ENCODE measurements at places on chromosomes 6 and 20.
A peak's percentile ranks its signal among the peaks of the same experiment; 100 is the strongest.

GRCh38 chr6:13486679-13487121, 700 bp downstream of the GFOD1 start:
- peak; percentile 30 for DNase-seq

DNA sequence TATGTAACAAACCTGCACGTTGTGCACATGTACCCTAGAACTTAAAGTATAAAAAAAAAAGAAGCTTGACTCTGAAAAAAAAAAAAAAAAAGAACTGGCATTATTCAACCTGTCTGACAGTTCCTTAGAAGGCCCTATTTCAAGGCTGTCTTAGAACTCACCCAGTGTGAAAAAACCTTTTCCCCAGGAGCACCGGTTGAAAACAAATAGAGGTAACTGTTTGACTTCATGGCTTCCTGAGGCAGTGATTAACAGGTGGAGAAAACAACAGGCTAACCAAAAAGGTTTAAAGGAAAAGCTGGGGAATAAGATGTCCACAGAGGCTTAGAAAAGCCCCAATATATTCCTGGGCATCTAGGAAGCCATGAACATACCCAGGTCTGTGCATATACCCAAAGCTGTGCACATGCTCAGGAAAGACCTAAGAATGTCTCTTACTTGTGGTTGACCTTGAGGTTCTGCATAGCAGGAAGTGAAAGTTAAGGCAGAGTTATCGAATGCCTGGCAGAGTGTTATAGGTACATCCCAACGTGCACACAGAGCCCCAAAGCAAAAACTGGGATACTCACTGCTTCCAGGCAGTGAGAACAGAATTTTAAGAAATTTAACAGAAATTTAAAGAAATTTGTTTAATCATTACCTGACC, 7.0 kb downstream of the UQCC1 start:
- DNase-seq: no peak

DNA sequence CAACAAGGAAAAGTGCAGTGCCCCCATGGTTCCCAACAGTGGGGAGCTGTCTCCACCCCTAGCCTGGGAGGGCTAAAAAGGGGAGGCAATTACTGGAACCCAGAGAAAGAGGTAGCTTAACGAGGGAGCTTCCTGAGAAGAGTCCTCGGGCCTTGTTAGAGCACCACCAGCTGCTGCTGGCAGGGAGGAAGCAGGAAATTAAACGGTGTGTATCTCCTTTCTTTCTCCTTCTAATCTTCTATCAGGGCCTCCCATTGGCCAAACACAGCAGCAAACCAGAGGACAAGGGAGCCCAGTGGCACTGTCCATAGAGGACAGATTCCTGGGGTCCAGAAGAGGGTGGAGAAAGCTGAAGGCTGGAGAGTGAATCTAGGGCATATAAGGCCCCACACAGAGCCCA, 7.6 kb upstream of the BTN2A2 start:
- DNase-seq: no peak

- no peak for DNase-seq
Measured at GRCh38 chr6:33905071-33905609, 101.3 kb upstream of the MLN start.

GRCh38 chr6:91538622-91539021, 951.8 kb upstream of the MAP3K7 start:
- DNase-seq: no peak

DNA sequence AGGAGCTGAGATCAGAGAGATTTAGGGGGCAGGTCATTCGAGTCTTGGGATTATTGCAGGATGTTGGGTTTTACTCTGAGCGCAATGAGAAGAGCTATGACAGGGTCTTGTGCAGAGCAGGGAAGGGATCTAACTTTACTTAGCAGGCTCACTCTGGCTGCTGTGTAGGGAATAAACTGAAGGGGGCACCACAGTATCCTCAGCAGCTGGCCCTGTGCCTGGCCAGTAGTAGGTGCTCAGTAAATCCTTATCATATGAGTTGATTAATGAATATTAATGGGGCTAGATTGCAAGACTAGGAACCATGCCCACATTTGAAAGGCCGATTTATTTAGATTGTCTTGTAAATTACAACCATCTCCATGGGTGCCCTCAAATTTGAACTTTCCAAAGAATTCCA, 4.6 kb upstream of the MDGA1 start:
- no peak for DNase-seq

DNA sequence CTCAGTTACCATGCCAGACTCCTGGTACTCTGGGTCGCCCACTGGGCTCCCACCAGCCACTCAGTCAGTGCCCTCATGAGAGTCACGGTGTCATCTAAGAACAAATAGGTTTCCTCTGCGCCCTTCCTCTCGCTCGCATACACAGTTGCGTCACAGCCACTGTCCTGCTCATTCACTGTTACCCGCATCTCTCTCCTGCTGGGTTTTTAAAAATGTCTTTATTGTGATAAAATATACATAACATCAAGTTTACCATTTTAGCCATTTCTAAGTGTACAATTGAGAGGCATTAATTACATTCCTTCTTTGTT, 4.0 kb downstream of the TEAD3 start:
- no peak for DNase-seq

- DNase-seq: no peak
Measured at GRCh38 chr6:12110523-12111362, 98.6 kb downstream of the HIVEP1 start.

GRCh38 chr20:62048346-62048761, 17.3 kb downstream of the TAF4 start:
- no peak for DNase-seq

GRCh38 chr20:43722153-43722505, 4.7 kb downstream of the GTSF1L start:
- no peak for DNase-seq
